Activated naive CD4-positive, alpha-beta T cell treated with anti-CD3 and anti-CD28 coated beads, Interleukin-2, amount 50 U/mL, for 72 hours (primary cell): ENCODE measurements at places on chromosomes 5 and 9. TPM values are rescaled to one million over a fixed set of nuclear protein-coding genes. Genes with fewer than 3 reads are reported as not detected.

DNA sequence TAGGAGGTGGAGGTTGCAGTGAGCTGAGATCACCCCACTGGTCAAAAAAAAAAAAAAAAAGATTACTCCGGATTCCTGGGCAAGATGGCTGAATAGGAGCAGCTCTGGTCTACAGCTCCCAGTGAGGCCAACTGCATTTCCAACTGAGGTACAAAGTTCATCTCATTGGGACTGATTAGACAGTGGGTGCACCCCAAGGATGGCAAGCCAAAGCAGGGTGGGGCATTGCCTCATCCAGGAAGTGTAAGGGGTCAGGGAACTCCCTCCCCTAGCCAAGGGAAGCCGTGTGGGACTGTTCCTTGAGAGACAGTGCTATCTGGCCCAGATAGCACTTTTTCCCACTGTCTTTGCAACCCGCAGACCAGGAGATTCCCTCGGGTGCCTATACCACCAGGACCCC lies 70.7 kb downstream of the CARTPT start:
- DNase-seq: no peak

- no peak for DNase-seq
Observed at GRCh38 chr9:84817038-84817437, 147.5 kb downstream of the NTRK2 start.

DNA sequence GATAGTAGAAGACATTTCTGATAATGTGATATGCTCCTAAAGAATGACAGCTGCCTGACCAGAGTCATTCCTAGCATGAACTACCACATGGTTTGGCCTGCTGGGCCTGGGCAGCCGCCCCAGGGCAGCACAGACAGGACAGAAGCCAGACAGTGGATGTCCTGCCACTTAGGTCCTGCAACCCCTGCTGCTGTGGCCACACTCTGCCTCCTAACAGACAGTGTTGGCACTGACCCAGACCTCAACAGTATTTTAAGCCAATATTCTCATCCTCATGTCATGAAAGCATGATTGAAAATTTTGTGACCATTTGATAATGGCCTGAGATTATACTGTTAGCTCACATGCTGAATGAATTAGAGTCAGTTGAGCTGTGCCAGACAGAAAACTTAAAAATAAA lies 15.8 kb downstream of the CENPP start:
- DNase-seq: no peak

- no peak for DNase-seq
Observed at GRCh38 chr9:131024978-131025868, 16.2 kb downstream of the LAMC3 start.

- peak; percentile 49 for DNase-seq
Observed at GRCh38 chr9:114116126-114116747, 17.1 kb upstream of the KIF12 start.

GRCh38 chr5:104199771-104200170 lies 637.2 kb upstream of the NUDT12 start:
- no peak for DNase-seq

- no peak for DNase-seq
Observed at GRCh38 chr9:98370976-98371315, 115.5 kb upstream of the TBC1D2 start.

DNA sequence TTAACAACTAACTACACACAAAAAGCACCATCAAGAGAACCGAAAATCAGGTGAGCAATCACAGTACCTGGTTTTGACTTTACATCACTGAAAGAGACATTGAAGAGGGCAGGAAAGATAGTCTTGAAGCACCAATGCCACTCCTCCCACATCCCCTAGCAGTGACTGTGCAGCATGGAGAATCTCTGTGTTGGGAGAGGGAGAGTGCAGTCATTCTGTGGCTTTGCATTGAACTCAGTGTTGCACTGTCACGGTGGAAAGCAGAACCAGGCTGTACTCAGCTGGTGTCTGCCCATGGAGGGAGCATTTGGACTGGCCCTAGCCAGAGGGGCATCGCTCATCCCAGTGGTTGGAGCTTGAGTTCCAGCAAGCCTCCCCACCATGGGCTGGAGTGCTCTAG lies 40.4 kb downstream of the C5 start:
- DNase-seq: peak; percentile 7

DNA sequence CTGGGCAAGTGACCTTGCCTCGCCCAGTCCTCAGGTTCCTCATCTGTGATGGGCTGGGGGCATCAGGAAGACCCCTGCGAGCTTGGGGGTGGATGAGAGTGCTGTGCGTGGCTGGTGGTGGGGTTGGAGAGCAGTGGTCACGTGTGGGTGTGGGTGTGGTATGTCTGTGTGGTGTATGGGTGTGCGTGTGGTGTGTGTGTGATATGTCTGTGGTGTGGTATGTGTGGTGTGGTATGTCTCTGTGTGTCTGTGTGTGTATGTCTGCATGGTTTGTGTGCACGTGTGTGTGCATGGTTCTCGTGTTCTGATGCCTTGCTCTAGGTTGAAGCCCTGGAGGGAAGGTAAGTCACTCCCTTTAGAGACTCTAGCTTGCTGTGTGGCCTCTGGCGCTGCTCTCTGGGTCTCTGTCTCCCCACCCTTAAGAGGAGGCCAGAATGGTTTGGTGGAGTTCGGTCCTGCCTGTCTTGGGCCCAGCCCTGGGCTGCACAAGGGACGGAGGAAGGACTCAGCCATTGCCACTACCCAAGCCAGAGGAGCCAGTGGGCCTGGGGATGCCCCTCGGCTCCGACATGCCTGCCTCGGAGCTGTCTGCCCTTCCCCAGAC lies 87.0 kb downstream of the RXRA start:
- no peak for DNase-seq

DNA sequence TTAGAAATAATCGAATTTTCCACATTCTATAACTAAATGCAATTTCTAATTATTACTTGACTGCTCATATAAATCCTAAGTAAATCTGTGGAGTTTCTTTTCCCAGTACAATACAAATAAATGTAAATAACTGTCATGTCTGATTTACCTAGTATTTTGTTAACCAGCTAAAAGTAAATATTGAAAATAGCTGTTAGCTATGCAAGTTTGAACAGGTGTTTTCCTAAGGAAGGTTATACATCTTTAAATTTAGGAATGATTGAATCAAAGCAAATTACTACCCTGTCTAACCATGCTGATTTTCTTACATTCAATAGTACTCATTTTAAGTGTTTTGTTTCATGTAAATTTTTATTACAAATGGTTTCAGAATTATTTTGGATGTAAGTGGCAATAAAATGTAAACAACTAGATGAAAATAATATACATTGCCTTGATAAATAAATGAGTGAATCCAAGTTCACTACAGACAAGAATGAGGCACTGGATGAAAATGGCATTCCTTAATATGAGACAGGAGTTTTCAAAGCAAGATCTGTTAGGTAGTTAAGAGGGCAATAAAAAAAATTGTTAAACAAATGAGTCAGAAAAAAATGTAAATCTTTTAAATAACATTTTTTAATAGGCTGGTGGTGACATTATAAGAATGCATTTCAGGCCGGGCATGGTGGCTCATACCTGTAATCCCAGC lies 15.8 kb downstream of the MCIDAS start:
- no peak for DNase-seq

GRCh38 chr9:97604901-97605645 lies 28.1 kb downstream of the TSTD2 start:
- no peak for DNase-seq

DNA sequence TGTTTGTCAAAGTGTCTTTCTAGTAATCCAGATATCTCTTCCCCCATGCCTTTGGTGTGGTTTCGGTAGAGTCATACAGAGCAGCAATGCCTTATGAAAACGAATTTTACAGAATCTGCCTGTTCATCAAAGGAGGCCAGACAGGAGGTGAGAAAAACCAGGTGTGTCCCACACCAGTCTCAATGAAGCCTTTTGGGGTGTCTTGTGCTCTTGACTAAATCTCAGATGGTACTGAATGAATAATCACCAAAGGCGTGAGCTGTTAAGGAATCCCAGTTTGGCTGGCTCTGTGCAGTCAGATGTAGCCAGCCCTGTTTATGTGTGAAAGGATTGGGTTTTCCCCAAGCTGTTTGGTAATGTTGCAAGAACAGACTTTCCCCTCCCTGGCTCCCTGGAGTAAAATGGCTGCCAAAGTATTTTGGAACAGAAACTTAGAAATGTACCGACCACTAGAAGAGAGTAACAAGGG lies 70.8 kb upstream of the CDKN2B start:
- DNase-seq: peak; percentile 66

DNA sequence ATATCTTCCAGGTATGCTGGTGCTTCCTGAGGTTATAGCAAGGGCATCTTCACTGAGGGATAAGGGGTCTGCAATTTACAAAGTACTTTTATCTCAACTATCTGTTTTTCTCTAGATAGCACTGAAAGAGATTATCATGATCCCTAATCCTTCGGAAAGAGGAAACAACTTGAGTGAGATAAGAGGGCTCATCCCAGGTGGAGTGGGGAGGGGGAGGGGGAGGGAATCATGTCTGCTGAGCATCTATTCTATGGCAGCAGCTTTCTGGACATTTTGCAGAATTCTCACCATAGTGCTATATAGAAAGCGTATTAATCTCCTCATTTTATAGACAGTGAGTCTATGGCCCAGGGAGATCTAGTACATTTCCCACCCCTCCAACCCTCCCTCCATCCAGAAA lies 5.9 kb downstream of the TNFSF15 start:
- DNase-seq: no peak

DNA sequence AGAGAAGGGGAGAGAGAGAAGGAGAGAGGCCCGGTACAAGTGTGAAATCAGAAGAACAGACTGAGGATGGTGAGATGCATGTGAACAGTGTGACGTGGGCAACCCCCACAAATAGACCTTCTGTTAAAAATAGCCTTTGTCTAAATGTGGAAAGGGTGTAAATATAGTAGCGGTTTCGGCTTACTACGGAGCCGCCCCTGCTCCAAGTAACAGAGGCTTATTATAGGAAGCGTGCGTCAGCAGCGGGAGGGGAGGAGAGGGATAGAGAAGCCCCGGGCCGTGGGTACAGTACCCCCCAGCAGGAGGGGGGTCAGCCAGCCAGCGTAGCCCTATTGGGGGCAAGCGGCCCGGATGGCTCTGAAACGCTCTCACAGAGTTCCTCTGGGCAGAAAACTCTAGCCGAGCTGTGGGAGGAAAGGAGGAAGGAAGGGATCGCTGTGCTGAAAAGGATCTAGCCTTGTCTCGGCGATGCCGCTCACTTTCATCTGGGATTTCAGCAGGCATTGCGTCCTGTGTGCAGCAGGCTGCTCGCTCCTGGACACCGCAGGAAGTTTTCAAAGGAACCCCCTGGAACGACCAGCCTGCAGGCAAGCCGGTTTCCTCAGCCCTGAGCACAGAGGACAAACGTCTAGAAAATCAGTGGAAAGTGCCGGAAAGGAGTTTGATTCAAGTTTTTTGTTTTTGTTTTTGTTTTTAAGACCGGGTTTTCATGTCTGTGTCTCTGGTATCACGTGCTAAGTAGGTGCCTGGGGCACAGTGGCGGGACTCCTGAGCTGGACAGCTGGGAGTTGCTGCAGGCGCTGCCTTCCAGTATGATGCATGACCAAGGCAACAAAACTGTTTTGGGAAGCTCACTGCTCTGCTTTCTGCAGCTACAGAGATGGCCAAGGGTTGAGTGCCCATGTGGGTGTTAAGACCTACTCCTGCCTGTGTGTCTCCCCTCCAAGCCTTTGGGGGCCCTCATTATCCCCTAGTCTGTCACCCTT lies 146.6 kb downstream of the SEC61B start:
- DNase-seq: no peak

DNA sequence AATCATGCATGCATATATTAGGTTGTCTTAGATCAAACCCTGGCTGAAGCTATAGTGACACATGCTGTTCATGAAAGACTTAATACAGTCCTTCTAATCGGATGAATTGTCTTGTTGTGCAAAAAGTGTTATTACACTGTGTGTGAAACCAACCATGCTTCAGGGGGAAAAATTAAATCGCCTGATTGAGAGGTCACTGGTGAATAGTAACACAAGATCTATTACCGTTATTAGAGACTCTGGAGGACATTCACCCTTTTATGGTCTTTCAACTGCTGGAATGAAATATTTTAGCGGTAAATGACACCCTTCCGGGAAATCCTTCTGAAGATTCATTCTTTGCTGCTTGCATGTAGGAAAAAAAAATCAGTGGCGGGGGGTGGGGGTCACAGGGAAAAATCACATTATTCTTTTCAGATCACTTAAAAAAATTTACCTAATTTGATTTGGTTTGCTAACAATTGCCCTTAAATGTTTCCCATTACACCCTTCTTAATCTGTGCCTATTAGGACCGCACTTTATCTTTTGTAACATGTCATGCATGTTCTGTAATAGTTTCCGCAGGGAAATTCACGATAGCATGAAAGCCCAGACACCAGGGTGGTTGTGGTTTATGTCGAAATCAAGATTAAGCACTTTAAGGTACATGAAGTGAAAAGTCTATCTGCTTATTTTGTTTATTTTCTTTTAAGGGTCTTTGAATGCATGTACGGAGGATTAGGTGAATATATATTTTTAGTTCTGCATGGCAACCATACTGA lies 120.6 kb downstream of the FOCAD start:
- DNase-seq: no peak

DNA sequence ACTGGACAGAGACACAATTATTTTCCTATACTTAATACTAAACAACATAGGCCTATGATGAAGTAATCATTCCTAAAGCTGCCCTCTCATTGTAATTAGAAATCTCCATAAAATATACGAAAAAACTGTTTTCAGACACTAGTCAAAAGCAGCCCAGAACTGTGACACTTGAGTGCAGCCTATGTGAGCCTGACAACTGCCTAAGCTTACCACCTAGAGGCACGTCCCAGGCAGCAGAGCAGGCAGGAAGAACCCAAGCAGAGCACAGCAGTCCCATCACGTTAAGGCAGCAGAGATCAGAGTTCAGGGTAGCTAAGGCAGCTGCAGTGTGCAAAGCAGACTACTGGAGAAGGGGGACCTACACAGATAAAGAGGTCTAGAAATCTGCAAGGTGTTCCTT lies 46.4 kb downstream of the GOLPH3 start:
- no peak for DNase-seq

DNA sequence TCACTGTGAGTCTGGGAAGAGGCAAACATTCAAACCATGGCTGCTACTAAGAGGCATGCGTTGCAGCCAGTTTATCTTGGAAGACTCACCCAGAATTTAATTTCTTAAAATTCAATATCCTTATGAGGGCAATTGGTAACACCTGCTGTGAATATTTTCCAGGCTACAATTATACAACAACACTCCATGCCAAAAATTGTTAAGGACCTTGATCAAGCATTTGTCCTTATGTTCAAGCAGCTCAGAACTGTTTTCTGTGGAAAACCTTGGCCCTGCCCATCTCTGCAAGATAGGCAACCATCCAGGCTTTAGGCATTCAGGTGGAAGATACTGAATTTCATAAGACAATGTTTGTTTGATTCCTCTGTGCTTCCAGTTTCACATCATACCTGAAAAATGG lies 327.8 kb downstream of the FBXL7 start:
- DNase-seq: no peak

DNA sequence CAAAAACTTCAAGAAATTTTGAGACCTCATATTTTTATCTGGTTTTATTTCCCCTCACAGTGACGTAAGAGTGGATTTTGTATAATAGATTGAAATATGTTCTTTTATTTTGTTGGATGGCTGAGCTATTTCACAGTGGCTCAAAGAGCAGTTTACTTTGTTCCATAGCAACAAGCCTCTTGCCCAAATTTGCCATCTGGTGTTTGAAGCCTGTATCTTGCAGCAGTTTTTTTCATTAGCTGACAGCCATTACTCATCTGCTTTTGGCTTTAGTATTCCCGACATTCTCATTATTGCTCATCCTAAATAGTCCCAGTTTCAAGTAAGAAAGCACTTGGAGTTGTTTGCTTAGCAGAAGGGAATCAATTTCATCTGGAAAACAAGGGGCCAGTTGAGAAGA lies 36.3 kb downstream of the GDA start:
- DNase-seq: no peak

TIMD4 gene
- total RNA-seq: 12.3 TPM

GRXCR2 gene
- not detected for total RNA-seq

SOWAHA gene
- not detected for total RNA-seq

IL3 gene
- 9.7 TPM for total RNA-seq

DEPDC1B gene
- 40.4 TPM for total RNA-seq

GCNT4 gene
- total RNA-seq: 3.3 TPM
